Stimulated activated CD8-positive, alpha-beta memory T cell treated with anti-CD3 and anti-CD28 coated beads, Interleukin-12 subunit alpha, Interleukin-12 subunit beta, amount 100 ng/mL, for 4 hours (primary cell): ENCODE measurements at places on chromosomes 5 and 9.

DNA sequence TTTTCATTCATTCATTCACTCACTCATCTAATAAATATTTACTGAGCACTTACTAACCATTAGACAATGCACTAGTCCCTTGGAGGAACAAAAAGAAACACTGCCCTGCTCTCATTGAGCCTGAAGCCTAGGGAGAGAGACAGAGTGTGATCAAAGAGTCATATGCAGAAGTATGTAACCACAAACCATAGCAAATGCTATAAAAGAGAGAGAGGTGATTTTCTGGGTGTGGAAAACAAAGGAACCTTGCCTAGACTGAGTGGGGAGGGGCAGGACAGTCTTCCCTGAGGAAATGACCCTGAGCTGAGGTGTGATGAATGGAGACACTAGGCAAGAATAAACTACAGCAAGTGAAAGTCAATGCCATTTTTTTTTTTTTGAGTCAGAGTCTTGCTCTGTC is 10.8 kb upstream of the ADRA1B start:
- no peak for DNase-seq

GRCh38 chr5:1884678-1885403 is 2.1 kb upstream of the IRX4 start:
- DNase-seq: no peak

DNA sequence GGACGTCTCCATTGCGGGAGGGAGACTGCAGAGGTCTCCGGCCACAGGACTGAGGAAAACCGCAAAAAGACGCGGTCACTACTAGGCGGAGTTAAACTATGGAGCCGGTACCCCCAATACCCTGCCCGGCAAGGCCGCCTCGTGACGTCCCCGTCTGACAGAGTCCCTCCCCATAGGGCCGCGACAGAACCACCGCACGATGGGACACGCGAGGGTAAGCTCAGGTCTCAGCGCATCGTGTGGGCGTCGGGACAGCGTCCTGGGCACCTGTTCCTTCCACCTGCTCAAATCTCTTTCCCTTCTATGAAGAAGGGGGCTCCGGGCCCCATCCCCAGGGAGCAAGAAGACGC is 35.2 kb upstream of the GLDC start:
- DNase-seq: no peak

DNA sequence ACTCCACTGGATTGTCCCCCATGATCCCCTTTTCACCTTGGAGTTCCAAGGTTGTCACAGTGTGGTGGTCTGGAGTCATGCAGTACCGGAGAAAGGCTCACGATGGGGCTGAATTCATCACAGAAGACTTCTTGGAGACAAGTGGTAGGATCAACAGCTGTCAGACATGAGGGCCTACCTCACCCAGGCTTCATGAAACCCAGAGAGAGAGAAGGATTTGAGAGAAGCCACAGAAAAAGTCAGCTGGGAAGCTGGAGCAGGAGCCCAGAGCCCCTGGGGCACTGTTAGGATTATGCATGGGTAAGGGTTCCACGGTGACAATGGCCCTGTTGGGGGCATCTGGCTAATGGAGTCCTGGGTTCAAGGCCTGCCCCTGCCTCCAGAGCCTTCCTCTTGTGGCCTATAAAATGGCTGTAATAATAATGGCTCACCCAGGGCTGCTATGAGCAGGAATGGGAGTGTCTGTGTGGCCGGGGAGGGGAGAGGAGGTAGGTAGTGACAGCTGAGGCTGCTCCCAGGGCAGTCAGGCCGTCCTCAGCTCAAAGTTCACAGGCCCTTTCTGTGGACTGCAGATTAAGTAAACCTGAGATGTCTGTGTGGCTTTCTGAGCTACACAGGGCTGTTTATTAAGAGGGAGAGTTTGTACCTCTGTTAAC is 910 bp downstream of the TRIM14 start:
- DNase-seq: peak; percentile 10
